ENCODE measurements at places on chromosomes 7 and 10. TPM values are rescaled to one million over a fixed set of nuclear protein-coding genes. Genes with fewer than 3 reads are reported as not detected.

The COL28A1 gene
- 0.18 TPM for polyA plus RNA-seq

DNA sequence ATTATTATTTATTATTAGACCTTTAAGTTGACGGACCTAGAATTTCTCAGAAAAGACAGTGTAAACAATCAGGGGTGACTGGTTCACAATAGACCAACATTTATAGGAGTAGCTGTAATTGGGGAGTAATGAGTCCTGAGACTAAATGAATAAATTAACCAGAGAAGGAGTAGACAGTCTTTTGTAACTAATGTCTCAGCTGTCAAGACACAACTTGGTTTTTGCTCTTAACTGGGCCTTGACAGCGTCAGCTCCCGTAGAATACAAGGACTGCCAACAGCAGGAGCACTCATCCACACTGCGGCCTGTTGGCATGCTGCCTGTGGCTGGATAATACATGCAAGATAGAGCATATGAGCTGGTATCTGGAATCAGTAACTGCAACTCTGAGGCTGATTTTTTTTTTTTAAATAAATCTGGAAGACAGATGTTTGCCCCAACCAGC, 123.9 kb downstream of the CACNA2D1 start:
- DNase-seq: no peak

The EPHA1 gene
- polyA plus RNA-seq: 0.50 TPM

The ASB4 gene
- polyA plus RNA-seq: not detected

DNA sequence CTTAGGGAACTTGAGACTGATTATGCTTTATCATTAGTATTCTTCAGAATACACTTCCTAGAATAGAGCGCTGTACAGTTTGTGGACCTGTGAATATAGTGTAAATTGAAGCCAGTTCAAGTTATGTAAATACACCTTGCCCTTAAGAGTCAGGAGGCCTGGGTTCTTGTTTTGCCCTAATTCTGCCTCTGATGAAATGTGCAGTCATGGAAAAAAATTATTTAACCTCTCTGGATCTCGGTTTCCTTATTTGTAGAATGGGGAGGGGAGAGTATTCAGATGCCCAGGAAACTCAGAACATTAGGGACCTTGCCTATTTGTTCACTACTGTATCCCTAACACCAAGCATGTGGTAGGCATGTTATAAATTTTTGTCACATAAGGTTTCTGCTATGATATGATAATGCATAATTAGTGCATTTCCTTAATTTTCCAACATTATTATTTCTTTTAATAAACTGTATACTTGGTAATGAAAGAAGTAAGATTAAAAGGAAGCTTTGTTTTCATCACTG, 1.3 kb downstream of the EXOC6 start:
- DNase-seq: no peak

DNA sequence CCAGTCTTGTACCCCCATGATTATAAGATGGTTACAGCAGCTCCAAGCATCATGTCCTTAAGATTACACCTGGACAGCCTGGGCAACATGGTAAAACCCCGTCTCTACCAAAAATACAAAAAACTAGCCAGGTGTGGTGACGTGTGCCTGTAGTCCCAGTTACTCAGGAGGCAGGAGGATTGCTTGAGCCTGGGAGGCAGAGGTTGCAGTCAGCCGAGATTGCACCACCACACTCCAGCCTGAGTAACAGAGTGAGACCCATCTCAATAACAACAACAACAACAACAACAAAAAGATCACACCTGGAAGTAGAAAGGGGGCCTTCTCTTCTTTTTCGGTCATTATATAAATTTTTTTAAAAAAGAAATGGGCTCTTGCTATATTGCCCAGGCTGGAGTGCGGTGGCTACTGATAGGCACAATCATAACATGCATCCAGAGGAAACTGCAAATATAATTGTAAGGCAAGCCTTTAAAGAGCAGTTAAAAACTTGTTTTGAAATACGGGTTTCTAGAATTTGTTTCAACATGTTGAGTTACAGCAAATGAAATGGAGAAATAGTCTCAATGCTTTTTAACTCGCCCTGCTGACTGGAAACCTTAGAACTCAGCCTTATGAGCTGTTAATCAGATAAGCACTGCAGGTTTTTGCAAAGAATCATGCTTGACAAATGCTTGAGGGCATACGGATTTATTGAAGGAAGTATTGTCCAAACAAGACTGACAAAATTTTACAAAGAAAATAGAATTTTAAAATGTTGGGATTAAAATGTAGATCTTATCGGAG, 4.7 kb upstream of the ENTPD7 start:
- DNase-seq: no peak

The LRIT1 gene
- not detected for polyA plus RNA-seq

- no peak for DNase-seq
Observed at GRCh38 chr10:4475827-4476490, 350.0 kb upstream of the AKR1E2 start.

DNA sequence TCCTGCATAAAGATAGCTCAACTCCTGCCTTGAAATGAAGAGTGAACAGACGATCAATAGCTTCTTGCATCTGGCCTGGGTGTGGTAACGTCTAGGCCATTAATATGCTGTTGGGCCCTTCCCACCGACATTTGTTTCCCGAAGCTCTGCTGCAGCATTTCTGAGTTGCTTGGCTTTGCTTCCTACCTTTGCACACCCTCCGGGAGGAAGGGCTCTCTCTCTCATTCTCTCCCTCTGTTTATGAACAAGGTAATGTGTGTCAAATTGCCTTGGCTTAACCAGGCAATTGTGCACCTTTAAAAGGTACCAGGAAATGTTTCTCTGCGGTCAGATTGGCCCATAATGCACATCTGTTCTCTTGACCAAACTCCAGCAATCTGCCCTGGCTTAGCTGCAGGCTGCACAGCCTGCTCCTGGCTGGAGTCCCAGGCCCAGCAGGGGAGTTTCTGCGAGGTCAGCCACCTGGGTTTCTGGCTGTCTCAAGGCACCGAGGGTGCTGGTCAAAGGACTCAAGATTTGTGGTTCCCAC, 223.7 kb downstream of the SNX10 start:
- no peak for DNase-seq

DNA sequence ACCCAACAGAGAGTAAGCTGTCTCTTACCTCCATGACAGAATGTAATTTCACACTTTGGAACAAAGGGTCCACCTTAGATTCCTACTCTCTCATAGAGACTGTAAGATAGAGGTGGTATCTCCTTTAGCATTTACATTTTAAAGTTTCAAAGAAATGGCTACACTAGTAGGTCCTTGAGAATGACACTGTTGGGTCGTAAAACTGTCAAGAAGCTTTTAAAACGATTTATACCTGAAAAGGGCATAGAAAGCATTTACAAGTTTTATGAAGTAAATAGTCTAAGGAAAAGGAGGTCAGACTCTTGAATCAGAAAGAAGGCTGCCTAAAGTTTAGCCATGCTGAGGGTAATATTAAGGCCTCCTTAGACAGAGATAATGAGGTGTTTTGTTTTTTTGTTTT, 1212.4 kb upstream of the PHF14 start:
- DNase-seq: no peak

DNA sequence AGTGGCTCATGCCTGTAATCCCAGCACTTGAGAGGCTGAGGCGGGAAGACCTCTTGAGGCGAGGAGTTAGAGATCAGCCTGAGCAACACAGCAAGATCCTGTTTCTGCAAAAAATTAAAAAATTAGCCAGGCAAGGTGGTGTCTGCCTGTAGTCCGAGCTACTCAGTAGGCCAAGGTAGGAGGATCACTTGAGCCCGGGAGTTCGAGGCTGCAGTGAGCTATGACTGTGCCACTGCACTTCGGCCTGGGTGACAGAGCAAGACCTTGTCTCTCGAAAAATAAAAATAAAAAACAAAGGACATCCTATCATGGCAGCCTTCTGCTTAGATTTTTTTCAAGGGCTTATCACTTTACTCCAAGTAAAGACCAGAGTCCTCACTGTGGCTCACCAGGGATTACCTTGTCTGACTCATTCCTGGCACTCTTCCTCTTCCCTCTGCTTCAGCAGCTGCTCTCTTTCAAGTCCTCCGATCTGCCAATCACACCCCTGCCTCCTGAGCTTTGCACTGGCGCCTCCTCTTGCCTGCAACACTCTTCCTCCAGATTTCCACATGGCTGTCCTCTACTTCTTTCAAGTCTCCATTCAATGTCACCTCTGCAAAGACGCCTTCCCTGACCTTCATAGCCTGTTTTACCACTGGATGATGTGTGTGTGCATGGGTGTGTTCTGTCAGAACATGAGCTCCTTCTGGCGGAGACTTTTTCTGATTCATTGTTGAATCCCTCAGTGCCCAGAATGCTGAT, 7.7 kb downstream of the PRTFDC1 start:
- DNase-seq: no peak
